Type B pancreatic cell (in vitro differentiated cells): ENCODE measurements at places on chromosomes 4 and X. TPM values are rescaled to one million over a fixed set of nuclear protein-coding genes. Genes with fewer than 3 reads are reported as not detected.

GRCh38 chr4:41512136-41512535, 25.8 kb upstream of the LIMCH1 start:
- no peak for DNase-seq

DNA sequence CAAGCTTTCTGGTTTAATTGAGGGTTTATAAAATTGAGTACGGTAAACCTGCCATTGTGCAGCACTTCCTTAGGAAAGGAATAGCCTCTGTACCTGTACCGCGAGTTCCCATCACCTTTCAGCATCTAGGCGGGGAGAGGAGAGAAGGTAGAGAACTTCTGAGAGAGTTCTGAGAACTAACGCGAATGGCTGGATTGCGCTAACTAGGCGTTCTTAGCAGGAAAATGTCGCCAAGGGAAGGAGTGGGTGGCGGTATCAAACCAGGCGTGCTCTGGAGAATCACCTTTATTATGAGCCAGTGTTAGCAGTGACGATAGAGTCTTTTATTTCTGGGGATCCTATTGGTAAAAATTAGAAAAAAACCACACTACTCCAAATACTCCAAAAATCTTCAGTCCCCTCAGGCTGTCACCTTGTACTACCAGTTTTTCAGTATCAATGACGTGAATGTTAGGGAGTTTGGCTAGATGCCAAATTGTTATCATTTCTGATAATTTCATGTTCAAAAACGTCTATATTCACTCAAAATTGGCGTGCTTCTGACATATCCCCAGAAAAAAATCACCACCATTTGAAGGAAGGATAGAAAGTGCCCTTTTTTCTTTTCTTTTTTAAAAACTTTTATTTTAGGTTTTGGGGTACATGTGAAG, 1.4 kb downstream of the UGT8 start:
- DNase-seq, result no peak

- DNase-seq, result no peak
These were observed 680.4 kb downstream of the DMD start for GRCh38 chrX:32530802-32531403.

GRCh38 chrX:55758033-55758432, 40.5 kb downstream of the RRAGB start:
- no peak for DNase-seq

DNA sequence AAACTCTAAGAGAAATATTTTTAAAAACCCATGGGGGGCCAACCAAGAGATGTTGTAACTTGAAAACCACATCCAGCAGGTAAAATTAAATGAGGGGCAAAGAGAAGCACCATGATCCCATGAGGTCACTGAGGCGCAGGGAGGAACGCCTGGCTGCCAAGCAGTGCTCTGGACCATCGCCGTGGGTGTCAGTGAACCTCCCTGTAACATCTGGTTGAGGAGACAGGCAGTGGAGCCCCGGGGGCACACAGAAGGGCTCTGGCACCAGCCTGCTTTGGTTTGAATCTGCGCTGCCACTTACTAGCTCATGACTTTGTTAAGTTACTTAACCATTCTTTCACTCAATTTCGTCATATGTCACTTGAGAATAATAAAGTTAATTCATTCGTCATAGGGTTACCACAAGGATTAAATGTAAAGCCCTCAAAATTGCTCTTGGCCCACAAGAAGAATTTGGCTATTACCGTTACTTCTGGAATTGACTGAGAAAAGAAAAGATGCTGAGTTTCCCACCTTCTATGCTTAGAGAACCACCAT, 41.6 kb upstream of the SLC25A4 start:
- DNase-seq, result no peak

DNA sequence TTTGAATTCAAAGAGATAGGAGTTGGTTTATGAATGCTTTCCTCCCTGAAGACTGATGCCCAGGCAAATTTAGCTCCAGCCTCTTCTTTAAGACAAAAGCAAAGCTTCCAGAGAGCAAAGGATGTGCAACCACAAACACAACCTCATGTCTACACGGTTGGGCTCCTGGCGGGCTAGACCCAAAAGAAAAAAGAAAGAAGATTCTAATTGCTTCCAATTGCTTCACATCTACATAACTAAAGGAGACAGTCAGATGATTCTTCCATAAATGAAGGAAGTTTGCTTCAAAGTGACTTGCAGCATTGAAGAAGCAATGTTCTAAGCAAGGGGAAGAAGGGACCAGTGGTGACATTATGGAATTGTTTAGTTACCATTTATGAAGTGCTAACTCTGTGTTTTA, 1603.0 kb upstream of the TENM3 start:
- no peak for DNase-seq

- no peak for DNase-seq
These were observed 330.9 kb downstream of the SPOCK3 start for GRCh38 chr4:166903408-166903807.

AWAT2 gene
- total RNA-seq, result not detected in 2 replicates

IBSP gene
- total RNA-seq, result not detected in 2 replicates

P2RY8 gene
- total RNA-seq, result not detected in 2 replicates

ASB11 gene
- total RNA-seq, result 0.14 TPM in 1 of 2 replicates, not detected in the other

USP17L25 gene
- not detected in 2 replicates for total RNA-seq

ZXDB gene
- total RNA-seq, result 7.1 and 10.1 TPM in 2 replicates

PSAPL1 gene
- 1.2 and 1.3 TPM in 2 replicates for total RNA-seq

NPNT gene
- 12.6 and 23.2 TPM in 2 replicates for total RNA-seq
